H9 (cell line): ENCODE measurements at places on chromosomes 7 and 10. TPM values are rescaled to one million over a fixed set of nuclear protein-coding genes. Genes with fewer than 3 reads are reported as not detected.
A peak's percentile ranks its signal among the peaks of the same experiment; 100 is the strongest.

DNA sequence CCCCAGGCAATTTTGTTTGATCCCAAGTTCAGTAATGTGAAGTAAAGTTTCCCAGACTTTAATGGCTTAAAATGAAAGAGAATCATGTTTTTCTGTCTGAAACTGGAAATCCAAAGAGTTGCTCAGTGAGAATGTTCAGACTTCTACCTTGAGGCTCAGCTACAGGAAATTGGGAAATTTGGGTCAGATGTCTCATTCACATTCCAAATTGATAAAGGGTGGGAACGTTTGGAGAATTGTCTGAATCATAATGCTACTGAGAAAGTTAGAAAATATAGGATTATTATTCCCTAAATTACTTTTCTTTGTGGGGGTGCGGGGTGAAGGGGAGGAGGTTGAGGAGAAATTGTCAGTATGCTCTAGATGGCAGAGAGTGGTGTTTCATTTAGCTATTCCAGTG is 773.9 kb downstream of the LRMDA start:
- no peak for DNase-seq

- no peak for DNase-seq
These were observed 66.7 kb downstream of the CCDC3 start for GRCh38 chr10:12934777-12935176.

DNA sequence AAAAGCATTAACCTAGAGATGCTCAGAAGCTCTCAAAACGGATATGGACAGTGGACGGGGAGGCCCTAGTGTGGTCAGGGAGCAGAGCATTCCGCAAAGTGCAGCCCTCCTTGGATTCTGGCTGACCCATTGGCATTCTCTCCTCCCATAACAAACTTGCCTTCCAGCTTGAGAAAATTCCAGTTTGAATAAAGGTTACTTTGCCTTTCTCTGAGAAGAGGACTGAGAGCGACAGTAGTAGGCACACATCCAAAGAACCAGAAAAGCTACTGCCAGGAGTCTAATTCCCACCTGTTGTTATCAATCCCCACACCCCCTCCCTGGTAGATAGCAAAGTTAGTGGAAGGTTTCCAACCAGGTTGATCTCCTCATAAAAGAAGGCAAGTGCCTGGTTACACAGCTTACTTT is 84.7 kb upstream of the TRIL start:
- DNase-seq, result no peak

DNA sequence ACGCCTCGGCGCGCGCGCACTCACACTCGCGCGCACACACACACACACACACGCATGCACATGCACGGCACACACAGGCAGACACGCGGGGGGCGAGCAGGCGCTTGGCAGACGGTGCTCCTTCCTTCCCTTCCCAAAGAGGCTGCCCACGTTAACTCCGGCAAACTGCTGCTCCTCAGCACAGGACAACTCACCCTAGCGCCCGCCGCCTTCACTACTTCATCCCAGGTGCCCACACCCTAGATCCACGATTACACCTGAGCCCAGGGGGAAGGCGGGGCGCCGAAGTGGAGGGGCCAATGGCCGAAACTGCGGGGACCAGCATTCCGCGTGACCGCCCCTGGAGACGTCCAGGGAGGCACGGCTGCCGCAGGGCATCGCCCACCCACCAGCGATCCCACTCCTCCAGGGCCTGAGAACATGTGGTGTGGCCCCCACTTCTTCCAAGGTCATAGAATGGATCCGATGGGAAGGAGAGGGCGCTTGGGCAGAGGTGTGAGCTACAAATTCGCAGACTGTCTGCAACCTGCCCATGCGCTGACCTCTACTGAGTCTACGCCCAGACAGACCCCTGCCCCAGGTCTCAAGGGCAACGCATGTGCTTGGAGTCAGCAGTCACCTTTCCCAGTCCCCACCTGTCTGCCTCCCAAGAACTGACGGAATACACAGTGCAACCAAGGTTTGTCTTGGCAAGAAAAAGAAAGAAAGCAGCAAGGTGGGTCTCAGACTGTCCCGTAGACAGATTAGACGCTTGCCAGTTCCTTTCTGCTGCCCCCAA is 74.6 kb downstream of the CALN1 start:
- DNase-seq, result peak; percentile 46

GRCh38 chr7:155529346-155529745 is 17.0 kb downstream of the CNPY1 start:
- DNase-seq, result no peak

- DNase-seq, result peak; percentile 55
These were observed 11.8 kb upstream of the TIAL1 start for GRCh38 chr10:119608316-119609155.

GRCh38 chr7:32330602-32331001 is 159.6 kb downstream of the LSM5 start:
- no peak for DNase-seq

DNA sequence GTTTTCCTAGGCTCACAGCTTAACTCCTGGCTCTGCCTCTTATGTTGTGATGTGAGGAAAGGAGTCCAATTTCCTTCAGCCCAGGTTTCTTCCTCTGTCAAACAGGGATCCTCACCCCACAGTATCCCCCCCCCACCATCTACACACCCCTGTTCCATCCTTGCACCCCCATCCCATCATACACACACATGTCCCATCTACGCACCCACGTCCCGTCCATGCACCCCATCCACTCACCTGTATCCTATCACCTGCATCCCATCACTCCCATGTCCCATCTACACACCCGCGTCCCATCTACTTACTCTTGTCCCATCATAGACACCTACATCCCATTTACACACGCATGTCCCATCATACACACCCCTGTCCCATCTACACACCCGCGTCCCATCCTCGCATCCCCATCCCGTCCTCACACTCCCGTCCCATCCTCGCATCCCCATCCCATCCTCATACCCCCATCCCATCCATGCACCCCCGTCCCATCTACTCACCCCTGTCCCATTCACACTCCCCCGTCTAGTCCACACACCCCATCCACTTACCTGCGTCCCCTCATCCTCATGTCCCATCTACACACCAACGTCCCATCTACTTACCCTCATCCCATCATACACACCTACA is 117.3 kb downstream of the TRRAP start:
- no peak for DNase-seq

- DNase-seq, result no peak
These were observed 70.0 kb downstream of the SMURF1 start for GRCh38 chr7:99073839-99074446.

GRCh38 chr7:27170426-27171324 is 3.4 kb downstream of the HOXA10 start:
- DNase-seq, result no peak

DNA sequence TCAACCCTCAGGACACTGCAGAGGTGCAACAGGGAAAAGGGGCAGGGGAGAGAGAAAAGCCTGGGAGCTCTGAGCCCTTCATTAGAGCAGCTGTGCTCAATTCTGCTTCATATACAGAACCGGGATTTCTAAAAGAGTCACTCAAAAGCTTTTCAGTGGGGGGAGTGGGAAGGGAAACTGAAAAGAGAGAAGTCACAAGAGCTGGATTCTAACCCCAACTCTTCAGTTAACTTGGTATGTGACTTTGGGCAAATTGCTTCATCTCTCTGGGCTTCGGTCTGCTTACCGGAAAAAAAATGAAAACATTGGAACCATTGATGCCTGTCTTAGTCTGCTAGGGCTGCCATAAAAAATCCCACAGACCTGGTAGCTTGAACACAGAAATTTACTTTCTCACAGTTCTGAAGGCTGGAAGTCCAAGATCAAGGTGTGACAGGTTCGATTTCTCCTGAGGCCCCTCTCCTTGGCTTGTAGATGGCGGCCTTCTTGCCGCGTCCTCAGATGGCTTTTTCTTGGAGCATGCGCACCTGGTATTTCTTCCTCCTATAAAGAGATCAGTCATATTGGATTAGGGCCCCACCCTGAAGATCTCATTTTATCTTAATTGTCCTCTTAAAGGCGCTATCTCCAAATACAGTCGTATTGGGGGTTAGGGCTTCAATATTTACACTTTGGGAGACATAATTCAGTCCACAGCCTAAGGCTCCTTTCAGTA is 118.3 kb upstream of the KMT2E start:
- no peak for DNase-seq

- no peak for DNase-seq
These were observed 108.3 kb downstream of the TNS3 start for GRCh38 chr7:47473499-47474210.

DNA sequence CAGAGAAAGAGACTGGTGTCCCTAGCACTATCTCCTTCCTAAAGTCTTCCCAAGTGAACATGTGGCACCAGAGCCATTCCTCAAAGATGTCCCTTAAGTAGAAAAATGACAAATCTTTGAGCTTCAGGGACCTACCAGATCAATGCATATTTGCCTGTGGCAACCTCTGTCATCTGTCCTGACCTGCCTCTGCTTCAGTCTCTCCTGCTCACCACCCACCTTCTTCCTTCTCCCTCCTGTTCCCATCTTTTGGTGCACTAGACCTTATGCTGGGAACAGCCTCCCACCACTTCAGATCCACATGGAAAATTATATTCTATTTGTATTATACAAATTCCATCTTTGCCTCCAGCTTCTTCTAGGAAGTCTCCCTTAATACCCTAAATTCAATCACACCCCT is 386.4 kb downstream of the PLXNA4 start:
- DNase-seq, result no peak

DNA sequence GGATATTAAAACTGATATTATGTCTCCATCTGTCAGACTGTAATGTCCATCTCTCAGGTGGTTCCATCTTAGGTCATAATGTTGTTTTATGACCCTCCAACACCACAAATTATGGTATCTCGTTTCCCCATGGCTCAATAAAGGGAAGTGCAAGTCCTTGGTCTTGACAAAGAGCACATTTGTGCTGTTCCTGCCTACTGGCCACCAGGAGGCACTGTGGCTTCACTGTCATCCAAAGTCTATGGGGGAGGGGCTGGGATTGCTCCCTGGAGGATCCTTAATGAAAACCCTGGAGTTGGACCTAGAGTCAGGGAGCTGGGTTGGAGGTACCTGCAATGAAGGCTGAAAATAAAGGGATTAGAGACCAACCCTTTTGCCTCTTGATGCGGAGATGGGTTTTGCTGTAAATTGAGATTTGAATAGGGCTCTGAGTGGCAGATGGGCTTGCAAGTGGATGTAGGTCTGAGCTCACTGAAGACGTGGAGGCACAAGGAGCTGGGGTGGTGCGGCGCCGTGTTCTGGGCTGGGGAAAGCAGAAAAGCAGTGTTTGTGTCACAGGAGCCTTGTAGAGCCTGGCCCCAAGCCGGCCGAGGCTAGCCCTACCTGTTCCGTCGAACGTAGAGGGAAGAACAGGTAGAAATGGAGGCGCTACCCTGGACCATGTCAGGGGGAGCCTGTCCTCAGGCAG is 180.5 kb upstream of the PRSS58 start:
- DNase-seq, result peak; percentile 66

DNA sequence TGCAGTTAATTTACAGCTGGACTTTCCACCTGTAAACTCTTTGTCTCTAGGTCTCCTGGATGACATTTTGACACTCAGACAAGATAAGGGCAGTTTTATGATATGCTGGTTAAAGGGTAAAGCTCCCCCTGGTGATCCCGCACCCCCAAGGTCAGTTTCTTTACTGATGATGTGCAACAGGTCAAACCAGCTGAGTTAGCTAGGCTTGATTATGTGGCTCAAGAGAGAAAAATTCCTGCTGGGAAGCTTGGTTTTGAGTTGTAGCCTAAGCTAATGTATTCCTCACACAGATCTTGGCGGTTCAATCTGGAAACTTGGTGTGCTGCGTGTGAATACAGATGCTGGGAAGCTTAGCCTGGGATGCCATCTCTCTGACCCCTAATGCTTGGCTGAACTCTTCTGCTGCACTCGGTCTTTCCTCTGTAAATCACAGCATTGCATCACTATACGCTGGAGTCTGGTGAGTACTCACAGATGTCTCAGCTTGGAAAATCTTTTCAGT is 11.4 kb upstream of the AKR1D1 start:
- DNase-seq, result peak; percentile 31

GRCh38 chr10:3071405-3072198 is 4.3 kb downstream of the PFKP start:
- DNase-seq, result no peak

- DNase-seq, result no peak
These were observed 10.4 kb upstream of the PRKG1 start for GRCh38 chr10:51063659-51064535.

GRCh38 chr7:5605775-5606634 is 175.5 kb downstream of the RNF216 start:
- DNase-seq, result peak; percentile 24

DNA sequence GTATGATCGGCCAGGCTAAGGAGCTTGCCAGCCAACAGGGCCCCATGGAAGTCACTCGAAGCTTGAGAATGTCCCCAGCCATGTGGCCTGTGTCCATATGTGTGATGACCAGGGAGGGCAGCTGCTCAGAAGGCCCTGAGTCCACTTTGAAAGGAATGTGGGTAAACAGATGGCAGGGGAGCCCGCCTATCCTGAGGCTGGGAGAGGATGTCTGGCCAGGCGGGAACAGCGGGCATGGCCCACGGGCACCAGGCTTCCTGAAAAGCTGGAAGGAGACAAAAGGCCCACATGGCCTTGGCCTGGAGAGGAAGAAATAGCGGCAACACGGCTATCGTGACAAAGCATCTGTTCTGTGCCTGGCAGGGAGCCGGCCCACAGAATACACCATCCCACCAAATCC is 137.9 kb upstream of the PPIF start:
- no peak for DNase-seq

- no peak for DNase-seq
These were observed 26.3 kb downstream of the PITRM1 start for GRCh38 chr10:3146289-3146688.

- no peak for DNase-seq
These were observed 16.9 kb downstream of the KCNMA1 start for GRCh38 chr10:77620731-77621130.

- peak; percentile 72 for DNase-seq
These were observed 82.9 kb downstream of the VIPR2 start for GRCh38 chr7:159061674-159062212.

DNA sequence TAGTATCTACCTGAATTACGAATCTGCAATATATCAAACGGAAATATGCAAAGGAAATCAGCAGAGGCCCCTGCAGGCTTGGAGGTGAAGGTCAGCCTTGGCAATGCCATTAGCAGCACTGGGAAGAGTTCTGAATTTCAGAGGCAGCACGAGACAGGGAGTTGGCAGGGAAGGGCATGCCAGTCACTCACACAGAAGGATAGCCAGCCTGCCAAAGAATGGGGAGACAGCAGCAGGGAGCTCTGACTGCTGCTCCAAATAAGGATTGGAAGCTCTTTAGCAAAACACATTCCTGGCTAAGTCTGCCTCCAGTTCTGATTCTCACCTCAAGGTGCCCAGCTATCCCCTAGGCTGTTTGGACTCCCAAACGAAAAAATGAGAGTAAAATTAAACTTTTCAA is 188.0 kb downstream of the PDE1C start:
- DNase-seq, result peak; percentile 37

Gene HOXA11
- total RNA-seq, result not detected in 2 replicates

Gene ATG9B
- 1.5 and 2.0 TPM in 2 replicates for total RNA-seq

Gene CALHM3
- total RNA-seq, result not detected in 2 replicates

Gene PTPRE
- 0.70 and 0.77 TPM in 2 replicates for total RNA-seq

Gene GALNT17
- 41.6 and 43.2 TPM in 2 replicates for total RNA-seq

Gene PTF1A
- total RNA-seq, result not detected in 2 replicates

Gene KEL
- total RNA-seq, result 0.72 and 1.5 TPM in 2 replicates

Gene MEST
- total RNA-seq, result 112 and 113 TPM in 2 replicates

Gene HMX3
- 0.20 TPM in 1 of 2 replicates, not detected in the other for total RNA-seq
